Uterus (tissue), 4 donors: ENCODE measurements at places on chromosomes 2 and 18. TPM values are rescaled to one million over a fixed set of nuclear protein-coding genes. Genes with fewer than 3 reads are reported as not detected.

- H3K36me3 ChIP-seq, result no peaks in the 10 kb centered on the region
- peak overlapping the region; percentile 37 for H3K4me3 ChIP-seq
- no peak for DNase-seq
- no peak overlapping the region for H3K27ac ChIP-seq
- H3K27me3 ChIP-seq, result no peaks in the 10 kb centered on the region
- H3K4me1 ChIP-seq, result no peaks in the 10 kb centered on the region
Observed at GRCh38 chr2:218387369-218388194, 5.5 kb downstream of the SLC11A1 start.

MRO gene
- not detected for total RNA-seq

DNA sequence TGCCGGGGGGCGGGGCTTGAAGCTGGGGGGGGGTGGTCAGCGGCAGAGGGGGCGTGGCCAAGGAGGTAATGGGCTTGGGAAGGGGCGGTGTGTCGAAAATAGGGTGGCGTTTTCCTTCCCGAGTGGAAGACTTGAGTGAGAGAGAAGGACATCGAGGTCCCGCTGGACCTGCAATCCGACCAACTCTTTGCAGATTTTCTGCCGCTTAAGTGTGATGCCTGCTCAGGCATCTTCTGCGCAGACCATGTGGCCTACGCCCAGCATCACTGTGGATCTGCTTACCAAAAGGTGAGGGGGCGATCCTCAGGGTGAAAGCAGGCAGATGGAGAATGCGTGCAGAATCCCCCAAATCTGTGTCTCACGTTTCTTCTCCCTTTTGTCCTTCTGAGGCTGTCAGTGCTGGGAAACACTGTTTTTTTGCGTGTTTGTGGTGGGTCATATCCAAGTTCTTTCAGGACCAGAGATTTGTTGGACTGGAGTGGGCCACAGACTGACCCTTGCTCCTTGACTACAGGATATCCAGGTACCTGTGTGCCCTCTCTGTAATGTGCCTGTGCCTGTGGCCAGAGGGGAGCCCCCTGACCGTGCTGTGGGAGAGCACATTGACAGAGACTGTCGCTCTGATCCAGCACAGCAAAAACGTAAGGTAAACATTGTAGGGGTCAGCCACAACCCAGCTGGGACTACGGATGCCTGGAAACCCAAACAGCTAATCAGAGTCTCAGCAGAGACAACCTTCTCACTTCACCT is 727 bp downstream of the ZFAND2B start:
- H3K27me3 ChIP-seq, result no peaks in the 10 kb centered on the region
- H3K4me1 ChIP-seq, result peaks cover 7% of the 10 kb centered on the region
- H3K27ac ChIP-seq, result peak overlapping the region; percentile 99
- H3K36me3 ChIP-seq, result no peaks in the 10 kb centered on the region
- DNase-seq, result no peak

DNA sequence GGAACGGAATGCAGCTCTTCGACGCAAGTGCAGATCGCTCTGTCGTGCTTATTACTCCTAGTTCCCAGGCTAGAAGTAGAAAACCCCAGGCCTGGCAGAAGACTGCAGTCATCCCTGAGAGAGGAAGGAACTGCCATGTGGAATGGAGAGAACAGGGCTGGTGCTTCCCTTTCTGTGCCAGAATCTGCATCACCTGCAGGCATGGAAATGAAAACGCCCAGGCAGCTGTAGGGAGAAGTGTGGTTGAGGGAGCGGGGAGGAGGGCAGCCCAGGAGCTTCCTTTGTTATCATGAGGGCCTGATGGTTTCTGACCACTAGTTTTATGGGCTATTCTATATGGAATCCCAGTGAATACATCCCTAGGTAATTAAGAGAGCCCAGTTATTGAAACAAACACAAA is 79.4 kb upstream of the SMIM21 start:
- DNase-seq, result no peak
- no peaks in the 10 kb centered on the region for H3K27me3 ChIP-seq
- H3K36me3 ChIP-seq, result no peaks in the 10 kb centered on the region

DNA sequence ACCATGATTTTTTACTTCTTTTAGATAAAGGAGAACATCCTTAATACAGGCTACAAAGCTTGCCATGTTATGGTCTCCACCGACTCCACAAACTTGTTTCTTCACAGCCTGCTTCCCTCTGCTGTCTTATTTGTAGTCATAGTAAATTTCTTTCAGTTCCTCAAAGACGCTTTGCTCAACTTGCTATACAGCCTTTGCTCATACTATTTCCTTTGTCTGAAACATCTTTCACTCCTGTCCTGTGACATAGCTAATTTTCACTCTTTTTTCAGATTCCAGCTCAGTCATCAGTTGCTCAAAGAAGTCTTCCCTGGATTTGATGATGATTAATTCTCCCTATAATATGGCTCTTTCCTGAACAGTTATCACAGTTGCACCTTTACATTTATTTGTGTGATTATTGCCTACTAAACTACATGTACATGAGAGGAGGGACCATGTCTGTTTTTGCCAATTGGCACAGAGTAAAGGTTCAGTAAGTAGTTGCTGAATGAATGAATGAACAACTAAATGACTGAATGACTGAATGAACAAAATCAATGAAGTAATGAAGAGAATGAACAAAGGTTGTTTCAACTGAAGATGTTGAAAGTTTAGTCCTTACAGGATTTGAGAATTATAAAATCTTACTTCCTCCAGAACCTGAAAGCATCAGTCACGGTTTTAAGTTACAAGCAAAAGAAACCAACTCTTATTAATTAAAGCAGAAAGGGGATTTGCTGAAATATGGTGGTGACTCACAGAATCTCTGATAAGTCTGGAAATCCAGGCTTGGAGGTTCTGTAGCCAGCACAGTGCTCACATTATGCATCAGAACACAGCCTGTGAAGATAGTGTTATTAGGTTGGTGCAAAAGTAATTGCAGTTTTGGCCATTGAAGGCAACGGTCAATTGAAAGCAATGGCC is 186.4 kb upstream of the FAM98A start:
- no peak for DNase-seq
- H3K27ac ChIP-seq, result no peak overlapping the region
- no peaks in the 10 kb centered on the region for H3K4me1 ChIP-seq
- H3K27me3 ChIP-seq, result no peaks in the 10 kb centered on the region
- H3K36me3 ChIP-seq, result no peaks in the 10 kb centered on the region

SMCHD1 gene
- 270 TPM for total RNA-seq

MBD1 gene
- 20.3 TPM for total RNA-seq

ALPP gene
- total RNA-seq, result not detected

DNA sequence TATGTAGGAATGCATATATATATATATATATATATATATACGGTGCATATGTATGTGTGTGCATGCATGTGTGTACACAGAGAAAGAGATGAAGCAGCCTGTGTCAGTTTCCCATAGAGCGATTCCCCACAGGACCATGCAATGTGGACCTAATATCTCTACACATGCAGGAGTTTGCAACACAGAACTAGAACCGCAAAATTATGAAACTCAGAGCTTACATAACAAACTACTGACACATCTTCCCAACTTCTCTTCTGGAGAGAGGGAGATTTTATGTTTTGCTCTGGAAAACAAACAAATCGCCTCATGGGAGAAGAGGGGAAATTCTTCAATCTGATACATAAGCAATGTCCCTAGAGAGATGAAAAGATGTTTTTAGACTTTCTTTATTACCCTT is 377.2 kb downstream of the LRATD1 start:
- no peak for DNase-seq
- H3K27me3 ChIP-seq, result no peaks in the 10 kb centered on the region
- no peak overlapping the region for H3K4me3 ChIP-seq
- no peak overlapping the region for H3K27ac ChIP-seq
- H3K36me3 ChIP-seq, result no peaks in the 10 kb centered on the region
- no peaks in the 10 kb centered on the region for H3K4me1 ChIP-seq

DNA sequence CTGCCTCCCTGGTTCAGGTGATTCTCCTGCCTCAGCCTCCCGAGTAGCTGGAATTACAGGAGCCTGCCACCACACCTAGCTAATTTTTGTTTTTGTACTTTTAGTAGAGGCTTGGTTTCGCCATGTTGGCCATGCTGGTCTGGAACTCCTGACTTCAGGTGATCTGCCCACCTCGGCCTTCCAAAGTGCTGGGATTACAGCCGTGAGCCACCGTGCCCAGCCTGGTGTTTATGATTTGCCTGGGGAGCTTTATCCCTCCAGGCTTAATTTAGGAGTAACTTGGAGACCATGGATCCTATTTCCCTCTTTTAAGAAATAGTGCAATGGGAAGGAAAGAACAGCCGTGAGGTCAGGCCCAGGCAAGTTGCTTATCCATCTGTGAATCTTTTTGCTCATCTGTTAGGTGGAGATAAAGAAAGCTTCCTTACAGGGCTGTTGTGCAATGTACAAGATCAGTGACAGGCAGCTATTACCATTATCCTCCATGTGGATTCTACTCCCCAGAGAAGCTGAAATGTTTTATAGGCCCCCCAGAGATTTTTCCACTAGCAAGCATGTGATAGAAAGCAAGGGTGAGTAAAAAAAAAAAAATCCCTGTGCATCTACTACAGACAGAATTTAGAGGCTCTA is 104.9 kb upstream of the MGAT5 start:
- no peaks in the 10 kb centered on the region for H3K4me1 ChIP-seq
- H3K27ac ChIP-seq, result no peak overlapping the region
- H3K27me3 ChIP-seq, result no peaks in the 10 kb centered on the region
- no peak for DNase-seq
- no peaks in the 10 kb centered on the region for H3K36me3 ChIP-seq

GRCh38 chr2:137521653-137522619 is 442.3 kb upstream of the HNMT start:
- H3K27me3 ChIP-seq, result no peaks in the 10 kb centered on the region
- no peak for DNase-seq
- no peak overlapping the region for H3K27ac ChIP-seq
- no peak overlapping the region for H3K4me3 ChIP-seq
- H3K36me3 ChIP-seq, result no peaks in the 10 kb centered on the region

LONRF2 gene
- 27.9 TPM for total RNA-seq

GRCh38 chr2:216533609-216534008 is 35.0 kb downstream of the RPL37A start:
- no peak overlapping the region for H3K4me3 ChIP-seq
- no peaks in the 10 kb centered on the region for H3K27me3 ChIP-seq
- peak overlapping the region; percentile 89 for H3K27ac ChIP-seq

GRCh38 chr2:45533771-45534170 is 77.3 kb downstream of the SRBD1 start:
- H3K27me3 ChIP-seq, result no peaks in the 10 kb centered on the region
- H3K36me3 ChIP-seq, result no peaks in the 10 kb centered on the region
- no peak overlapping the region for H3K27ac ChIP-seq
- H3K4me3 ChIP-seq, result no peak overlapping the region
- no peaks in the 10 kb centered on the region for H3K4me1 ChIP-seq
- DNase-seq, result no peak

DNA sequence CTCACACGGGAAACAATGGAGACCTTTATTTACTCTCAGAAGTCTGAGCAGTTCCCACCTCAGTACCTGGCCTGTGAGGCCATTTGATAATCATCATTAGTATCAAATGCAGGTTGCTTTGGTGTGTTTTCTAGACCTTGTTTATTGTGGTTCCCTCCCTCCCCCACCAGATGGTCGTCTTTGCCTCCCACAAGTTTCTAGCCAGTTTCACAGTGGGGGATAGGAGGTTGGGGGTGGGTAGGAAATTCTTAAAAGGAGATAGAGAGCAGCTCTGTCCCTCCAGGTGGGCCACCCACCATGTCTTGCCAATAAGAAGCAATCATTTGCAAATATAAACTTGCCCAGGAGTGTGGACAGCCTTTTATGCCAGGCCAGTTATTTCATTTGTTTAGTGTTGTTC is 31.3 kb downstream of the SETBP1 start:
- H3K4me1 ChIP-seq, result peaks cover 10% of the 10 kb centered on the region
- H3K27ac ChIP-seq, result peak overlapping the region; percentile 85
- no peak for DNase-seq
- no peaks in the 10 kb centered on the region for H3K27me3 ChIP-seq

- H3K36me3 ChIP-seq, result no peaks in the 10 kb centered on the region
- no peak for DNase-seq
- no peak overlapping the region for H3K4me3 ChIP-seq
- no peaks in the 10 kb centered on the region for H3K4me1 ChIP-seq
- no peak overlapping the region for H3K27ac ChIP-seq
Observed at GRCh38 chr18:79554321-79554720, 125.3 kb upstream of the CTDP1 start.

DNA sequence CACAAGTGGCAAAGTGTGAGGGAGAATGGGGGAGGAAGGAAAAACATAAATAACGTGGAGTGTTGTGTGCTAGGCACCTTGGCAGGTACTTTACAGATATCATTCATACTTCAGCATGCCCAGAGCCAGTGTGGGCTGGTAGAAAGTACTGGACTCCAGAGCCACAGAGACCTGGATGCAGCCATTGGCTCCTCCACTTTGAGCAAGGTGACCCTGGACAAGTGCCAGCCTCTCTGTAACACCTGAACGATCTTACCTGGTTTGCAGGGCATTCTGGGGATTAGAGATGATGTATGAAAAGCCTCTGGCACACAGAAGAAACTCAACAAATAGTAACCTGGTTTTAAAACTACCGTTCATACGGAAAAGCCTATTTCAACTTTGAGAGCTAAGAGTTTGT is 6.3 kb downstream of the LOXHD1 start:
- H3K4me1 ChIP-seq, result no peaks in the 10 kb centered on the region
- H3K4me3 ChIP-seq, result no peak overlapping the region
- no peaks in the 10 kb centered on the region for H3K36me3 ChIP-seq
- H3K27ac ChIP-seq, result no peak overlapping the region
- DNase-seq, result no peak

ERFE gene
- not detected for total RNA-seq

DNA sequence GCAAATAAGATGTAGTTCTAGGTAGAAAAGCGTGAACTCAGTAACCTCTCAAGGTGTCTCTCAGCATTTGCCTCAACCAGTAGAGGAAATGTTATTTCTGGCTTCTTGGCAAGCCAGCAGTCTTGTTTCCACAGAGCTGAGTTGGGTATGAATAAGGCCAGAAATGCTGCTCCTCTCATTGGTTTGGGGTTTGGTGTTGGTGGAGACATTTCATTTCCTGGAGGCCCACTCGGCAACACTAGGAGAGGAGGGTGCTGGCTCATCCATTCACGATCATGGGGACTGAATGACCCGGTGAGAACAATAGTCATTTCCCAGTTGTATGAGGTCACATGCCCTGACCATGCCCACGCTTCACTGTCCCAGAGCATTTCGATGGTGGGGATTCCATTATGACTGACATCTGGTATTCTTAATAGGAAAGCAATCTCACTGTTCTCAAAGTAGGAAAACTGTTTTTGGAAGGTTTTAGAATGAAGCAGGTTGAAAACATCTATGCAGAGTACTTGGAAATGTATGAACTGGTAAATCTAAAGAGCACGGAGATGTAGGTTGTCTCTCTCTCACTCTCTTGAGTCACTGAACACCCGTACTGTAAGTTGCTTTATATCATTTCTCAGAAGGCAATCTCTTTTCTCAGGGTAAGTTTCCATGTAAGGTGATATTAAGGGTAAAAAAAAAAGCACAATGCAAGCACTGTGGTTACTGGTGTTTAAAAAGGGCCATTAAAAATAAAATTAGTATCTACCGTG is 37.1 kb upstream of the CTLA4 start:
- H3K4me3 ChIP-seq, result no peak overlapping the region
- no peaks in the 10 kb centered on the region for H3K36me3 ChIP-seq
- no peaks in the 10 kb centered on the region for H3K27me3 ChIP-seq
- H3K27ac ChIP-seq, result no peak overlapping the region
- no peaks in the 10 kb centered on the region for H3K4me1 ChIP-seq
- DNase-seq, result no peak

PLA2R1 gene
- total RNA-seq, result 25.4 TPM

- no peak overlapping the region for H3K4me3 ChIP-seq
- DNase-seq, result no peak
- no peaks in the 10 kb centered on the region for H3K27me3 ChIP-seq
Observed at GRCh38 chr18:78995740-78996395, 16.2 kb downstream of the SALL3 start.
